T-helper 17 cell (primary cell): ENCODE measurements at places on chromosomes 3 and 15. TPM values are rescaled to one million over a fixed set of nuclear protein-coding genes. Genes with fewer than 3 reads are reported as not detected.

The ROBO2 gene
- not detected for total RNA-seq

The THPO gene
- total RNA-seq = not detected

The STRC gene
- 1.8 TPM for total RNA-seq

The STAC gene
- 0.35 TPM for total RNA-seq

The PRSS50 gene
- total RNA-seq = not detected

The CCDC54 gene
- total RNA-seq = not detected

DNA sequence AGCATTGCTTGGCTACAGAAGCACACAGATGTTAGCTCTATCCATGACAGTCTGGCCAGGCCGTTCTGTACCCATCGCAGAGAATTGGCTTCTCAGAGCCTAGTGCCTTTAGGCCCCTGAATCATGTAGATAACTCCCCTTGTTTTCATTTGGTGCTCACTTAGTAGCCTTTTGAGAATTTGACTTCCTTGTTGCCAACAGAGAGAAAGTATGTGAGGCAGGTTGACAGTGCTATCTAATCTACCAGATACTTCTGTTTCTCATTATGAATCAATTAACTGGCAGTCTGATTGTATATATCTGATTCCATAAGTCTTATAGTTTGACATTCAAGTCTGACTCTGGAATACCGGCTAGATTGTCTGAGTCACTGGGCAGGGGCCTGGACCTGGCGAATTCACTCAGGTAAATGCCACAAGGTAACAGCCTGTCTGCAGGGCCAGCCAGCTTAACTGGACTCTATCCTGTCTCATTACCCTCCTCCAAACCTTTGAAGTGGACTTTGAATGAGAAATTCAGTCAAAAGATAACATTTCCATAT, 160.2 kb downstream of the GHSR start:
- no peak for DNase-seq
- H3K36me3 ChIP-seq = peaks cover 14% of the 10 kb centered on the region
- no peak overlapping the region for H3K27ac ChIP-seq
- H3K27me3 ChIP-seq = no peaks in the 10 kb centered on the region
- no peak overlapping the region for H3K4me3 ChIP-seq

GRCh38 chr3:64143409-64144130, 81.7 kb downstream of the PRICKLE2 start:
- H3K4me3 ChIP-seq = no peak overlapping the region
- H3K27me3 ChIP-seq = peaks cover 15% of the 10 kb centered on the region
- DNase-seq = no peak
- no peak overlapping the region for H3K27ac ChIP-seq
- no peaks in the 10 kb centered on the region for H3K4me1 ChIP-seq
- H3K36me3 ChIP-seq = no peaks in the 10 kb centered on the region

DNA sequence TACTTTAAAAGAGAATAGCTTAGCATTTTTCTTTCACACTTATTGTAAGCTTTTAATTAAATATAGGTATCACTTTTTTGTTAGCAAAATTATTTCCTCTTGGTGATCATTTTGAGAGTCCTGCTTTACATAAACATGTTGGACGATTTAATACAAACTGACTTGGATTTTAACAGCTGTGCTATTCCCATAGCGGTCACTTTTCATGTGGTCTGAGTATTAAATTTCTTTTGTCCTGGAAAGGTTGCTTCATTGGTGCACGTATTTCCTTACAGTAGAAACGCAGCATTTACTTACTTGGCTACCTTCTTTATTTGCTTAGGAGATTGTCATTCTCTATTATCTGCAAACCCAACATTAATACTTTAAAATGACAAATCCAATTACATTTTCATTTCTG, 109.4 kb downstream of the ATG7 start:
- no peak overlapping the region for H3K27ac ChIP-seq
- H3K4me1 ChIP-seq = peaks cover 2% of the 10 kb centered on the region
- no peak overlapping the region for H3K4me3 ChIP-seq
- H3K36me3 ChIP-seq = peaks cover 8% of the 10 kb centered on the region
- DNase-seq = no peak

DNA sequence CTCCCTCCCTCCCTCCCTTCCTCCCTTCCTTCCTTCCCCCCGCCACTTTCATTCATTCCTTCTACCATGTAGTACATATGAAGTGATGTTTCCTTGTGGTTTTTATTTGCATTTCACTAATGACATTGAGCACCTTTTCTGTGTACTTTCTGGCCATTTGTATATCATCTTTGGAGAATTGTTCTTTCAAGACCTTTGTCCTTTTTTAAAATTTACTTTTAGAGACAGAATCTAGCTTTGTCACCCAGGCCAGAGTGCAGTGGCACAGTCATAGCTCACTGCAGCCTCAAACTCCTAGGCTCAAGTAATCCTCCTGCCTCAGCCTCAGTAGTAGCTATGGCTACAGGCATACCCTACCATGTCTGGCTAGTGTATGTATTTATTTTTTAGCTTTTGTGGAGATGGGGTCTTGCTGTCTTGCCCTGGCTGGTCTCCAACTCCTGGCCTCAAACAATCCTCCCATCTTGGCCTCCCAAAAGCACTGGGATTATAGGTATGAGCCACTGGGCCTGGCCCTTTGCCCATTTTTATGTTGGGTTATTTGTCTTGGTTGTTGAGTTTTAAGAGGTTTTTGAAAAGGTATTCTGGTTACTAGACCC, 42.0 kb upstream of the CTDSPL2 start:
- no peak overlapping the region for H3K27ac ChIP-seq
- H3K36me3 ChIP-seq = peaks cover 3% of the 10 kb centered on the region
- DNase-seq = no peak
- H3K27me3 ChIP-seq = no peaks in the 10 kb centered on the region
- no peak overlapping the region for H3K4me3 ChIP-seq
- peaks cover 4% of the 10 kb centered on the region for H3K4me1 ChIP-seq

DNA sequence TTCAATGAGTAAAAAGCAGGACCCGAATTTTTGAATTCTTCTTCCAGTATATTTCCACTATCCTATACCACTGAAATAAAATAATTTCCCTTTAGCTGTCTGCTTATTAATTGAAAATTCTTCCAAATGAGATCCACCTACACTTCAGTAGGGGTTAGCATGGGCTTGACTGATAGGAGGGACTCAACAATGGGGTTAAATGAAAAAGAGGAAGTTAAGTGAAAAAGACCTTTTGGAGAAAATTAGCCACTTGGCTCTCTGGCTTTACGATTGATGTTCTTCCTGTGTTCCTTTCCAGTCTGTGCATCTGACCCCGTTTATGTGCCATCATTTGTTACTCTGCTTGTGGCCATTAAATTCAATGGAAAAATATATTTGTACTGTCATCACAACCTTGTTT, 54.0 kb upstream of the GCNT3 start:
- DNase-seq = no peak
- H3K36me3 ChIP-seq = peaks cover 2% of the 10 kb centered on the region
- H3K4me1 ChIP-seq = peaks cover 4% of the 10 kb centered on the region
- H3K27me3 ChIP-seq = peaks cover 18% of the 10 kb centered on the region

GRCh38 chr15:92813485-92813884, 86.6 kb upstream of the CHD2 start:
- DNase-seq = no peak
- H3K36me3 ChIP-seq = no peaks in the 10 kb centered on the region
- no peaks in the 10 kb centered on the region for H3K27me3 ChIP-seq

DNA sequence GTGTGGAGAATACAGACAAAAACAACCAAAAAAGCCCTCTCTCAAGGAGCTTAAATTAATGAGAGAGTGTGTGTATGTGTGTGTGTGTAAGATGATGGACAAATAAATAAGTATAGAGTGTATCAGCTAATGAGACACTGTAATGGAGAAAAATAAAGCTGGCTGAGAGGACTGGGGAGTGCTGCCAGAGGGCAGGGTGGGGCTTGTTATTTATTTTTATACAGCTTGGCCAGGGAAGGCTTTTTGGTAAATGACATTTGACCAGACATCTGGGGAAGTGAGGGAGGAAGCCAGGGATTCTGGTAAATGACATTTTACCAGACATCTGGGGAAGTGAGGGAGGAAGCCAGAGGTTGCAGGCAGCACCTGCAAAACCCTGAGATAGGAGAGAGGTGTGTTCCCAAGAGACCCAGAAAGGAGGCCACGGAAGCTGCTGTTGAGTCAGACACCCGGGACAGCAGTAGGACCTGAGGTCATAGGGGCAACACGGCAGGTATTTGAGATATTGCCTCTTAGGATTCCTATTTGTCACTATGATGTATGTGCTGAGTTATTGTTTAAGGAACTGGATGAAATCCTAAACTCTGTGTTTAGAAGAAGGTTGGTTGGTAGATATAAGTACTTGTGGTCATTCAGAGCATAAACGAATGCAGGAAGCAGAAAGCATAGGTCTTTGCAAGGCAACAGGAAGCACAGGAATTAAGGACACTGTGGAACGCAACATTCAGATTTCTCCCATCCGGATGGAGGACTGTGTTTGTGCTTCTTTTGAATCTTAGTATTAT, 2.7 kb downstream of the SV2B start:
- peaks cover 17% of the 10 kb centered on the region for H3K36me3 ChIP-seq
- H3K4me1 ChIP-seq = peaks cover 20% of the 10 kb centered on the region
- no peak overlapping the region for H3K4me3 ChIP-seq
- H3K27ac ChIP-seq = no peak overlapping the region

DNA sequence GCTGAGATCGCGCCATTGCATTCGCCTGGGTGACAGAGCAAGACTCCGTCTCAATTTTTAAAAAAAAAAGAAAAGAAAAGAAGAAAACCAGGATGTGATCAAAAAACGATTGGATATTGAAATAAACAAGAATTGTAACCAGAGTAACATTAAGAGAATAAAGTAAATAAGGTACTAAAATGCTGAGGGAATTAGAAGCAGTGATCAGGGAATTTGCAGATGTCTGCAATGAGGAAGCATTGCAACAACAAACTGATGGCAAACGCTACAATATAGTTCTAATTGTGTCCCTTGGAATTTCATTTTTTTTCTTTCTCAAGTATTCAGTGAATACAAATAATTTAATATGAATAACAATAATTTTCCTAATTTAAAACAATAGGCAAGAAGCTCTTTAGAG, 1077.5 kb downstream of the TBL1XR1 start:
- no peaks in the 10 kb centered on the region for H3K36me3 ChIP-seq
- H3K27ac ChIP-seq = no peak overlapping the region
- no peaks in the 10 kb centered on the region for H3K4me1 ChIP-seq
- DNase-seq = no peak
- H3K27me3 ChIP-seq = no peaks in the 10 kb centered on the region
- no peak overlapping the region for H3K4me3 ChIP-seq
